ENCODE measurements at places on chromosomes 16 and 17. TPM values are rescaled to one million over a fixed set of nuclear protein-coding genes. Genes with fewer than 3 reads are reported as not detected.

The PMP22 gene
- total RNA-seq = 2.4 TPM

- DNase-seq = no peak
Measured at GRCh38 chr16:51753467-51754127, 602.5 kb upstream of the SALL1 start.

The KRT31 gene
- not detected for total RNA-seq

The EVI2B gene
- total RNA-seq = 20.7 TPM

The SGF29 gene
- total RNA-seq = 36.1 TPM

DNA sequence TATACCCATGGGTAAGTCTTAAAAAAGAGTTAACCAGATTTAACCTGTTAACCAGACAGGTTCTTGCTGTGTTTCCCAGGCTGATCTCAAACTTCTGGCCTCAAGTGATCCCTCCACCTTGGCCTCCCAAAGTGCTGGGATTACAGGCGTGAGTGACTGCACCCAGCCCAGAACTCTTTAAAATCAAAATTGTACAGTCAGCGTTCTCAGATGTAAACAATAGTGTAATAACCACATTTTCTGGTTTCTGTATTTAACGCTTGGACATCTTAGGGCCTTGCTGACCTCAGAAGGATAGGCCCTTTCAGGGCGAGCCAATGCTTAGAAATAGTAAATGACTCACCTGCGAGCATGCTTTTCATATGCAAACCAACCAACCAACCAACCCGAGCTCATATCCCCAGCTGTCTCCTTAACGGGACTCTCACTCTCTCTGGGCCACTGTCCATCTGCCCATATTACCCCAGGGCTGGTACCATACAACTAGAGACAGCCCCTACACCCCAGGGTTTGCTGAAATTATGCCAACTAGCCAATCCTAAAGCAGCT is 415.0 kb upstream of the XYLT1 start:
- DNase-seq = no peak

The CES5A gene
- total RNA-seq = not detected
